Fibroblast of lung (primary cell): ENCODE measurements at places on chromosomes 12 and 14.
A peak's percentile ranks its signal among the peaks of the same experiment; 100 is the strongest.

GRCh38 chr14:94269156-94269555, 23.9 kb downstream of the SERPINA10 start:
- H3K4me3 ChIP-seq: no peak overlapping the region
- H3K27ac ChIP-seq: no peak overlapping the region
- H3K27me3 ChIP-seq: no peaks in the 10 kb centered on the region
- DNase-seq: no peak
- H3K36me3 ChIP-seq: no peaks in the 10 kb centered on the region

DNA sequence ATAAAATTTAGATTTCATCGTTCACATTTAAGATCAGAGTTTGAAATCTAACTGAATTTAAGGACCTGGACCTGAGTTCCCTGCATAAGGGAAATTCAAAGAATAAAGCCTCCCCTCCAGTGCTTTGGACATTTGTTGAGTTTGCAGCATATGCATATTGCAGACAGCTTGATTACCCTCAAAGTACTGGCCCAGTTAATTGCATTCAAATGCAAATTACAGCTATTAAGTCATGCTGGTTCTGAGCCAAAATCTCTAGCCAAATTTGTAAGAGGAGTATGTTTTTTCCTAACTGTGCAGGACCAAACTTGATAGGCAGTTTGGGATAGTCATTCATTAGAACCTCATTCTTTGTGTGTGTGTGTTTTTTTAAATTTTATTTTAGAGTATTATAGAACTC, 9.1 kb upstream of the KIF21A start:
- H3K4me3 ChIP-seq: no peak overlapping the region
- no peak overlapping the region for H3K27ac ChIP-seq
- H3K4me1 ChIP-seq: no peaks in the 10 kb centered on the region

- no peaks in the 10 kb centered on the region for H3K4me1 ChIP-seq
- H3K36me3 ChIP-seq: no peaks in the 10 kb centered on the region
- no peaks in the 10 kb centered on the region for H3K27me3 ChIP-seq
- no peak overlapping the region for H3K27ac ChIP-seq
- DNase-seq: no peak
These were observed 75.0 kb upstream of the FZD10 start for GRCh38 chr12:130087222-130087621.

DNA sequence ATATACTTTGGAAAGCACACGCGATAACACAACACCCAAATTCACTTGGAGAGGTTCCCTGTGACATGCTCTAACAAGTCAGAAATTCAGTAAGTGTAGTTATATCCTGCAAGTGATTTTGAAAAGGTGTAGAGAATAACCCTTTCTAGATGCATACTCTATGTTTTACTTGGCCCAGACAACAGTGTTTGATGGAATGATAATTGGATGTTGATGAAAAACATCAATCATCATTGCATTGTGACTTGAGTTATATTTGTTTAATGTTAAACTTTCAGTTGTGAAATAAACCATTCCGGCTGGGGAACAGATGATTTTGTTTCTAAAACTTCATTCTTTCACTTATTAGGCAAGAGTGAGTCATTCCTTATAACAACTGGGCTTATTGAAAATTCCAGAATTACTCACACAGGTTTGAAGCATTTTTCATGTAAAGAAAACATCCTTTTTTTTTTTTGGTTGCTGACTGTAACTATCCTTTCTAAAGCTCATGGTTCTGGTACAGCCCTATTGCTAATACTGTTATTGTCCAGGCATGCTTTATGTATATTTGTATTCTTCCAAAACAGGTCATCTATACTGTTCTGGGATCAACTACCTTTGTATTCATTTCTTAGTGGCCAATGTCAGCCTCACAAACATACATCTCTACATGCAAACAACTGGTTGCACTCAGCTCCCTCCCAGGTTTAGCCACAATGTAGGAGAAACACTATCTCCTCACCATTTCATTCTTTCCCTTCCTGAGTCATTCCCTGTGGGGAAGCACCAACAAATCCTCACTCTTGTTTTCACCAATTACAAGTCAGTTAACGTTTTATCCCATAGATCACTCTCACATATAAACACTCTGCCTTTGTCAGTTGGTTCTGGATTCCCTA, 121.2 kb upstream of the LRIG3 start:
- H3K36me3 ChIP-seq: no peaks in the 10 kb centered on the region
- peak overlapping the region; percentile 53 for H3K27ac ChIP-seq
- peak; percentile 96 for DNase-seq
- H3K4me3 ChIP-seq: peak overlapping the region; percentile 4
- peaks cover 17% of the 10 kb centered on the region for H3K4me1 ChIP-seq

DNA sequence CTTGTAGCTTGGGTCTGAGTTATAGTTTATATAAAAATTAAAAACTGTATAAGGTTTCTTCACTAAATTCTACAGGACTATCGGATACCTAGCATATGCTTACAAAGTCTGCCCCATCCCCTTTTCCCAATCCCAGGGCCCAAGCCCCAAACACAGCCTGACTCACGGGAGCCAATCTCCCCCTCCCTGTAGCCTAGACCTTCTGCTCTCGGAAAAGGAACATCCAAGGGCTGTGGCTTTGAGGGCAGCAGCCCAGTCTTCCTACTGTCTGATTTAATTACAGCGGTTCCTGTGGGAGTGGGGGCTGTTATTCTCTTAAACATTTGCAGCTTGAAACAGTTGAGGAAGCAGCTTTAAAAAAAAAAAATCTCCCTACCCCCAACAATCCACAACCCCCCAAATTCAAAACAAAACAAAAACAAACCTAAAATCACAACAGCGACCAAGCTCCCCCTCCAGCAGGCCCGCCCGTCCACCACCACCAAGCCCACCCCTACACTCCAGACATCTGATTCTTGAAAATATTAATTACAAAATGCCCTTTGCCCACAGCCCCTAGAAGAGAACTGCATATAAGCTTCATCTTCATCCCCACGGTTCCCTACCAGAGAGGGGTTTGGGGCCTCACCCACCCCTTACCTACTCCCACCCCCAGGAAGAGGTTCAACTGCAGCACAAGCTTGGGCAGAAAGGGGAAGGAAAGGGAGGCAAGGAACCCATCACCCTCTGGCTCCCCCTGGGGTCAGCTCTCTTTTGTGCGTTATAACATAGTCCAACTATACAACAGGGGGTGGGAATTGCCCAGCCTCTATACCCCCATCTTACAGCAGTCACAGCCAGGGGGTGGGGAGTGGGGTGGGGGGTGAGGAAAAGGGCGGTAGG, 1.1 kb upstream of the PRKAG1 start:
- peak overlapping the region; percentile 96 for H3K27ac ChIP-seq
- H3K4me3 ChIP-seq: peak overlapping the region; percentile 92
- no peaks in the 10 kb centered on the region for H3K27me3 ChIP-seq
- H3K36me3 ChIP-seq: peaks cover 11% of the 10 kb centered on the region

GRCh38 chr12:51395283-51396230, 4.4 kb upstream of the GALNT6 start:
- no peak overlapping the region for H3K4me3 ChIP-seq
- no peak for DNase-seq
- peaks cover 2% of the 10 kb centered on the region for H3K36me3 ChIP-seq
- no peaks in the 10 kb centered on the region for H3K27me3 ChIP-seq
- H3K27ac ChIP-seq: peak overlapping the region; percentile 24

DNA sequence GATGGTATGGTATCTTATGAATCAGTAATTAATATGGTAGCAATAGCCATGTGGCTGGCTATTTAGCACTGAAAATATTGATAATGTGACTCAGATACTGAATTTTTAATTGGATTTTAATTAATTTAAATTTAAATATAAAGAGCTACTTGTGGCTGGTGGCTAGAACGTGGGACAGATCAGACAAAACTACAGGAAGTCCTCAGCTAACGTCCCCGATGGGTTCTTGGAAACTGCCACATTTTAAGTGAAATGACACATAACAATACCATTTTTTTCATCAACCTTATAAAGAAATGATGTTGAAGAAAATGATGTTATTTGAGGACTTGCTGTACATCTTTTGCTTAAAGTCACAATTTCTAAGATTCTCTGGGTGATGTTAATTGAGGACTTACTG, 138.1 kb upstream of the FLRT2 start:
- H3K4me1 ChIP-seq: no peaks in the 10 kb centered on the region
- no peak overlapping the region for H3K4me3 ChIP-seq
- no peak for DNase-seq
- H3K36me3 ChIP-seq: no peaks in the 10 kb centered on the region
- H3K27me3 ChIP-seq: no peaks in the 10 kb centered on the region
- H3K27ac ChIP-seq: no peak overlapping the region

DNA sequence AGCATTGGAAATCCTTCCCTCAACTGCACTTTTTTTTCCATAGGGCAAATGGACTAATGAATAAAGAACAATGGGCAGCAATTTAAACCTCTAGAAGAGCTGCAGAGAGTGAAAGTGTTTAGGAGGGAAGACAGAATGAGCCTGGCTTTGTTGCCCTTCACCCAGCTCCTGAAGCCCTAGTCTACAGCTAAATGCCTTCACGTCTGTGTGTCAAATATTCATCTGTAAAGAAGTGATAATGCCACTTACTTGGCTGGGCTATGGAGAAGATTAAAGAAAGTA, 45.6 kb downstream of the FLRT2 start:
- peaks cover 6% of the 10 kb centered on the region for H3K4me1 ChIP-seq

DNA sequence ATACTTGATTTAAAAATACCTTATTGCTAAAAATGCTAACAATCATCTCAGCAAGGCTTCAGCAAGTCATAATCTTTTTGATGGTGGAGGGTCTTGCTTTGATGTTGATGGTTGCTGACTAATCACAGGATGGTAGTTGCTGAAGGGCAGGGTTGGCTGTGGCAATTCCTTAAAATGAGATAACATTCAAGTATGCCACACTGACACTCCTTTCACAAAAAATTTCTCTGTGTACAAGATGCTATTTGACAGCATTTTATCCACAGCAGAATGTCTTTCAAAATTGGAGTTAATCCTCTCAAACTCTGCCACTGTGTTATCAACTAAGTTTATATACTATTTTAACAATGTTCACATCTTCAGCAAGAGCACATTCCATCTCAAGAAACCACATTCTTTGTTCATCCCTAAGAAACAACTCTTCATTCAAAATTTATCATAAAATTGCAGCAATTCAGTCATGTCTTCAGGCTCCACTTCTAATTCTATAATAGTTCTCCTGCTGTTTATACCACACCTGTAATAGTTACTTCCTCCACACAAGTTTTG, 16.1 kb downstream of the SCAF11 start:
- H3K4me3 ChIP-seq: no peak overlapping the region
- H3K27ac ChIP-seq: no peak overlapping the region
- no peaks in the 10 kb centered on the region for H3K27me3 ChIP-seq
- peaks cover under 1% of the 10 kb centered on the region for H3K4me1 ChIP-seq
- no peaks in the 10 kb centered on the region for H3K36me3 ChIP-seq

GRCh38 chr12:56932867-56933266, 1.3 kb downstream of the SDR9C7 start:
- no peak overlapping the region for H3K4me3 ChIP-seq
- DNase-seq: no peak
- H3K36me3 ChIP-seq: no peaks in the 10 kb centered on the region
- no peak overlapping the region for H3K27ac ChIP-seq
- no peaks in the 10 kb centered on the region for H3K4me1 ChIP-seq

GRCh38 chr14:68519671-68520187, 273.1 kb downstream of the ZFP36L1 start:
- H3K27ac ChIP-seq: no peak overlapping the region
- no peak overlapping the region for H3K4me3 ChIP-seq
- no peak for DNase-seq
- H3K27me3 ChIP-seq: no peaks in the 10 kb centered on the region
- H3K4me1 ChIP-seq: peaks cover 23% of the 10 kb centered on the region

DNA sequence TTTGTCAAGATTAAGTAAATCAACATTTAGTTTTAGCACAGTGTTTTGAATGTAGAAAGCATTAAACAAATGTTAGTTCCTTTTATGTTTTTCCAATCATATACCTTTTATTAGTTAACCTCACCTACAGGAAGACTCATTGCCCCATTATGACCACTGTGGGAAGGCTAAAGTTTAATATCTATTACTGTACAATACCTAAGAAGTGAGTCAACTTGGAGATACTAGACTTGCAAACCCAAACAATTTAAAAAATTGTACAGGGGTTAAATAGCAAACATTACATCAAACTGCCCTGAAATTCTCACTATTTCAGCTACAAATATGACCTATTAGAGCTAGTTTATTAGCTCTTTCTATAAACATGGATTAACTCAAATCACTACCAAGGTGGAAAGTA, 8.6 kb upstream of the G2E3 start:
- no peak overlapping the region for H3K4me3 ChIP-seq
- peaks cover 11% of the 10 kb centered on the region for H3K4me1 ChIP-seq
- H3K27ac ChIP-seq: no peak overlapping the region
- peak; percentile 83 for DNase-seq
- H3K27me3 ChIP-seq: no peaks in the 10 kb centered on the region

- H3K27ac ChIP-seq: no peak overlapping the region
- H3K36me3 ChIP-seq: no peaks in the 10 kb centered on the region
- no peak for DNase-seq
- no peak overlapping the region for H3K4me3 ChIP-seq
- no peaks in the 10 kb centered on the region for H3K27me3 ChIP-seq
- no peaks in the 10 kb centered on the region for H3K4me1 ChIP-seq
These were observed 80.1 kb downstream of the CEP83 start for GRCh38 chr12:94379479-94380113.

DNA sequence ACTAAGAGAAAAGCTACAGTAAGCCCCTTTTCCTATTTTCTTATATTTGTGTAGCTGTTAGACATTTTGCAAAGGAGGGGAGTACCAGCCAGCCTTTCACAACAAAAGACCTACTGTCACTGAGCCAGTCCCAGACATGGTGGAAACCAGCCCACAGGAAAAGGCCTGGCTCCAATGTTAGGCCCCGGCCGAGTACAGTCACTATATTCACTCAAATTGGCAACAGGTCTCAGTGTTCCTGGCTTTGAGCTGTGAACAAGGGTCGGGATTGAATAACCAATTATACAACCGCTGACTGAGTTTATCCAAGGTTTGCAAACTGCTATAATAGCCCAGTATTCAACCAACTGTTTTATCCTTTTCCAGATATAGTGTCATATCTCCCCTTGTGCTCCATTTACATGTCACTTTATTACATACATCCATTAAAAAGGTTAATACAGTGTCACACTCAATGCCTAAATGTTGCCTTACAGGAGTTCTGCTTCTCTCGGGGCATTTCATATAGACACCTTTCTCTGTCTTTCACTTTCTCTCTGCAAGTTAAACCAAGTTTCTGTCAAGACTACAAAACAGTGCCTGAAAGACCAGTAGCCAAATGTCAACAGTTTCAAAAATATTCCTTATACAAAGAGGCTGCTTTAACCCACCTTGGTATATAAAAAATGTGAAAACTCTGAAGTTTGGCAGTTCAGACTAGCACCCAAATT, 178.1 kb downstream of the SOX5 start:
- no peaks in the 10 kb centered on the region for H3K4me1 ChIP-seq
- H3K36me3 ChIP-seq: no peaks in the 10 kb centered on the region
- DNase-seq: peak; percentile 21
- H3K27ac ChIP-seq: no peak overlapping the region
- no peak overlapping the region for H3K4me3 ChIP-seq

GRCh38 chr12:51378749-51379148, 12.5 kb downstream of the GALNT6 start:
- no peak for DNase-seq
- no peaks in the 10 kb centered on the region for H3K27me3 ChIP-seq
- H3K4me3 ChIP-seq: no peak overlapping the region
- peaks cover 12% of the 10 kb centered on the region for H3K4me1 ChIP-seq
- peaks cover 15% of the 10 kb centered on the region for H3K36me3 ChIP-seq

GRCh38 chr14:32514236-32514635, 185.1 kb downstream of the AKAP6 start:
- H3K4me3 ChIP-seq: no peak overlapping the region
- no peaks in the 10 kb centered on the region for H3K27me3 ChIP-seq
- no peaks in the 10 kb centered on the region for H3K36me3 ChIP-seq
- H3K4me1 ChIP-seq: peaks cover 9% of the 10 kb centered on the region
- H3K27ac ChIP-seq: no peak overlapping the region
